Colonic mucosa (tissue), 4 donors: ENCODE measurements at places on chromosomes 5 and 9.

- no peak for DNase-seq
Measured at GRCh38 chr5:95718203-95718602, 12.9 kb upstream of the RHOBTB3 start.

GRCh38 chr5:39187831-39188731, 31.3 kb downstream of the FYB1 start:
- no peak for DNase-seq

DNA sequence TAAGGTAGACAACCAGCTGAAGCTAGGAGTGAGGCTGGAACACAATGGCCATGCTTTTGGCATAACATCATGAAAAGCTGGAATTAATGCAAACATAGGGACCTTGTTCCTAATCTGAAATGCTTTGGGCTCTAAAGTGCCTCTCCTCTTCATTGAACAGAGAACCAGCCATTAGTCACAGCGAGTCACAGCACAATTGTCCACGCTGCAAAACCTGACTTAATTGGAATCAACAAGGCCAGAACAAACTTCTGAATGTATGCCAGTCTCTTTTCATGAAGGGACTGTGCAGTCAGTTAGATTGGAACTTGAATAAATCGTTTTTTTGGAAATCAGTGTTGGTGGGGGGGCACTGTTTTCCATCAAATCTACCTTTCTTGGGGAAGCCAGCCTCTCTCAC, 96.5 kb downstream of the JAKMIP2 start:
- no peak for DNase-seq

GRCh38 chr9:135522137-135522877, 1.1 kb downstream of the LCN1 start:
- DNase-seq, result no peak

- no peak for DNase-seq
Measured at GRCh38 chr9:106039151-106039935, 345.0 kb downstream of the TMEM38B start.

GRCh38 chr5:149913436-149914419, 30.9 kb downstream of the PDE6A start:
- no peak for DNase-seq

GRCh38 chr9:116467740-116468351, 219.3 kb upstream of the TRIM32 start:
- DNase-seq, result no peak
